ENCODE measurements at places on chromosomes 5 and 9. TPM values are rescaled to one million over a fixed set of nuclear protein-coding genes. Genes with fewer than 3 reads are reported as not detected.

The SH3PXD2B gene
- total RNA-seq: 68.9 TPM

The SPINK1 gene
- 1.4 TPM for total RNA-seq

The TAF11L10 gene
- total RNA-seq: not detected

The KIAA0825 gene
- 5.6 TPM for total RNA-seq

The SPINK7 gene
- not detected for total RNA-seq

The FAM151B gene
- total RNA-seq: 1.9 TPM

The GMCL2 gene
- not detected for total RNA-seq

The DEPDC1B gene
- total RNA-seq: 14.7 TPM

The WNK2 gene
- total RNA-seq: 66.0 TPM

The PCDHGB4 gene
- 35.5 TPM for total RNA-seq

The FABP6 gene
- total RNA-seq: not detected

The SLC35A4 gene
- 62.2 TPM for total RNA-seq

The BASP1 gene
- 140 TPM for total RNA-seq

The GPR21 gene
- total RNA-seq: 3.7 TPM

The PRLR gene
- 2.1 TPM for total RNA-seq
